ENCODE measurements at places on chromosomes 3 and 15. TPM values are rescaled to one million over a fixed set of nuclear protein-coding genes. Genes with fewer than 3 reads are reported as not detected.

GRCh38 chr3:171970301-171970788 lies 69.0 kb upstream of the FNDC3B start:
- DNase-seq, result no peak

- no peak for DNase-seq
Measured at GRCh38 chr3:128195369-128195768, 42.1 kb downstream of the EEFSEC start.

GRCh38 chr15:67941648-67942310 lies 101.9 kb upstream of the RNU6-1 start:
- DNase-seq, result peak; percentile 67

DNA sequence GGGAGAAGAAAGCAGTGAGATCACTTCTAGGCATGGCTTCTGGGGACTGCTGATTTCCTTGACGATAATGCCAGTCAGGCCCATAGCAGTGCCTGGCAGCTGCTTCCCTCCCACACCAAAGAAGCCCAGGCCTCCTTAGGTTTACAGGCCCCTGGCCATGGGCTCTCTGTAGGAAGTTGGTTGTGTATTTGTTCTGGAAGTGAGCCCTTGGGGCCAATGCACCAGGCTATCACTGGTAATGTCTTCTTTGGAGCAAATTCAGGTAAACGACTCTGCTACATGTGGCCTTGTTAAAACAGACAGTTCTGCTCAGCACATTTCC lies 89.3 kb downstream of the CCNL1 start:
- no peak for DNase-seq

The DAZL gene
- not detected for polyA plus RNA-seq

The VPS13C gene
- 61.6 TPM for polyA plus RNA-seq
